ENCODE measurements at places on chromosomes 3 and 15.

- DNase-seq: no peak
Observed at GRCh38 chr3:106251160-106251892, 382.5 kb upstream of the CBLB start.

GRCh38 chr15:79572691-79573404 lies 140.7 kb downstream of the MINAR1 start:
- DNase-seq: no peak

- DNase-seq: no peak
Observed at GRCh38 chr3:34920806-34921205, 718.5 kb upstream of the ARPP21 start.

GRCh38 chr15:68175526-68175925 lies 29.6 kb downstream of the CALML4 start:
- no peak for DNase-seq

- no peak for DNase-seq
Observed at GRCh38 chr3:129119365-129120100, 2.1 kb downstream of the RAB43 start.

GRCh38 chr3:193554811-193555210 lies at the start of gene ATP13A4:
ATP13A4 (minus strand) TSS chr3:193554895; CDS start chr3:193554799, 96 bp downstream.
- no peak for DNase-seq

GRCh38 chr3:194030372-194030771 lies 105.6 kb upstream of the HES1 start:
- DNase-seq: no peak

DNA sequence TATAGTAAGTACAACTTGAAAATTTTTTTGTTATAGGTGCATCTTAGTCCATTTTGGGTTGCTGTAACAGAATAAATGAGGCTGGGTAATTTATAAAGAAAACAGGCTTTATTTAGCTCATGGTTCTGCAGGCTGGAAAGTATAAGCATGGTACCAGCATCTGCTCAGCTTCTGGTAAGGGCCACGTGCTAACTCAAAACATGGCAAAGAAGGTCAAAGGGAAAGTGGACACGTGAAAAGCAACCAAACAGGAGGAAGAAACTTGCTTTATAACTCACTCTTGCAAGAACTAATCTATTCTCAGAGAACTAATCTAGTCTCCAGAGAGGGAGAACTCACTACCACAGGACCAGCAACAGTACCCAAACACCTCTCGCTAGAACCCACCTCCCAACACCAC lies 9.1 kb downstream of the HDGFL3 start:
- DNase-seq: no peak

DNA sequence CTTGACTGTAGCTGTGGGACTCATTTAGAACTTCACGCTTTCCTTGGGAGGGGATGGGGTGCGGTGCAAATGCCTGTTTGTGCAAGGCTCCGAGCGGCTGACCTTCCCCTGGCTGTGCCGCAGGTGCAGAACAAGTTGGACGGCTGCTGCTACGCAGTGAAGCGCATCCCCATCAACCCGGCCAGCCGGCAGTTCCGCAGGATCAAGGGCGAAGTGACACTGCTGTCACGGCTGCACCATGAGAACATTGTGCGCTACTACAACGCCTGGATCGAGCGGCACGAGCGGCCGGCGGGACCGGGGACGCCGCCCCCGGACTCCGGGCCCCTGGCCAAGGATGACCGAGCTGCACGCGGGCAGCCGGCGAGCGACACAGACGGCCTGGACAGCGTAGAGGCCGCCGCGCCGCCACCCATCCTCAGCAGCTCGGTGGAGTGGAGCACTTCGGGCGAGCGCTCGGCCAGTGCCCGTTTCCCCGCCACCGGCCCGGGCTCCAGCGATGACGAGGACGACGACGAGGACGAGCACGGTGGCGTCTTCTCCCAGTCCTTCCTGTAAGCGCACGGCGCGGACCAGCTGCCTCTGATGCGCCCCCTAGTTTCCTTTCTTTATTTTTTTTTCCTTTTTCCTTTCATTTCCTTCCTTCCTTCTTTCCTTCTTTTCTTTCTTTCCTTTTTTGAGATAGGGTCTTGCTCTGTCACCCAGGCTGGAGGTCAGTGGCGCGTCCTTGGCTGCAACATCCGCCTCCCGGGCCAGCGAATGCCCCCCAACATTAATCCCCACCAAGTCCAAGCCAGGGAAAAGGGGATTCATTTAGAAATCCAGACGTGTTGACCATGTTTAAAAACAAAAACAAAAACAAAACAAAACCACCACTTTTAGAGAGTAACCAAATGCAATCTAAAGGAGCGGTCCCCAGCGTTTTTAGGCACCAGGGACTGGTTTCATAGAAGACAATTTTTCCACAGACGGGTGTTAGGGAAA lies 42.7 kb downstream of the EIF2AK4 start:
- DNase-seq: no peak

DNA sequence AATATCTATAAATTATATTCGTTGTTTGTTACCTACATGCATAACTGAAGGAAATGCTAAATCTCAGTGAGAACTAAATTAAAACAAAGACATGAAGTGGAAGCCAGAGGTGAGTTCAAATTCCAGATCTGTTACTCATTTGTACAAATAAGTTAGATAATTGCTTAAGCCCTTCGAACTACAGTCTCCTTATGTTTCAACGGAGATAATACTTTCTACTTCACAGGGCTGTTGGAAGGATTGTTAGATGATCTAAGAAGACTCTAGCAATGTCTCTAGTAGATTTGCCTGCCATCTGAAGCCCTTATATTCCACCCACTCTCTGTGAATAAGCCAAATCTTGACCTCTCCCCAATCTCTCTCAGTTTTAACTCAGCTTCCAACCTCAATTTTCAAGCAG lies 125.8 kb downstream of the P2RY1 start:
- DNase-seq: no peak

GRCh38 chr3:129315223-129315997 lies 36.7 kb downstream of the HMCES start:
- DNase-seq: no peak

GRCh38 chr15:40235201-40235885 lies 3.5 kb upstream of the PAK6 start:
- no peak for DNase-seq

- no peak for DNase-seq
Observed at GRCh38 chr3:43515208-43515917, 106.4 kb downstream of the ANO10 start.

- no peak for DNase-seq
Observed at GRCh38 chr15:46297766-46298165, 662.9 kb downstream of the SQOR start.

DNA sequence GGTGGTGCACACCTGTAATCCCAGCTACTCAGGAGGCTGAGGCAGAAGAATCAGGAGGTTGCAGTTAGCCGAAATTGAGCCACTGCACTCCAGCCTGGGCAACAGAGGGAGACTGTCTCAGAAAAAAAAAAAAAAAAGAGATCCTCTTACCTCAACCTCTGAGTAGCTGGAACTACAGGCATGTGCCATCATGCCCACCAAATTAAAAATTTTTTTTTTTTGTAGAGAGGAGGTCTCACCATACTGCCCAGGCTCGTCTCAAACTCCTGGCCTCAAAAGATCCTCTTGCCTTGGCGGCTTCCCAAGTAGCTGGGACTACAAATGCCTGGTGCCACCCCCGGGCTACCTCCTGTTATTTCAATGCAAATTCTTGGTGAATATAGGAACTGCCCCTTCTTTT lies 1.5 kb downstream of the UMPS start:
- DNase-seq: no peak

GRCh38 chr3:132288357-132288756 lies 28.9 kb upstream of the ACP3 start:
- DNase-seq: no peak

- no peak for DNase-seq
Observed at GRCh38 chr3:49413338-49413734, 1.1 kb downstream of the TCTA start.

- DNase-seq: no peak
Observed at GRCh38 chr15:58877999-58878825, 55.3 kb downstream of the SLTM start.

- no peak for DNase-seq
Observed at GRCh38 chr15:68674975-68675374, 96.2 kb downstream of the CORO2B start.

- DNase-seq: no peak
Observed at GRCh38 chr3:21620511-21621155, 130.4 kb downstream of the ZNF385D start.

GRCh38 chr3:178485756-178486155 lies 50.5 kb upstream of the KCNMB2 start:
- DNase-seq: no peak

GRCh38 chr3:62632510-62633294 lies 242.5 kb downstream of the CADPS start:
- DNase-seq: no peak

- no peak for DNase-seq
Observed at GRCh38 chr3:14801031-14801430, 17.7 kb upstream of the FGD5 start.

DNA sequence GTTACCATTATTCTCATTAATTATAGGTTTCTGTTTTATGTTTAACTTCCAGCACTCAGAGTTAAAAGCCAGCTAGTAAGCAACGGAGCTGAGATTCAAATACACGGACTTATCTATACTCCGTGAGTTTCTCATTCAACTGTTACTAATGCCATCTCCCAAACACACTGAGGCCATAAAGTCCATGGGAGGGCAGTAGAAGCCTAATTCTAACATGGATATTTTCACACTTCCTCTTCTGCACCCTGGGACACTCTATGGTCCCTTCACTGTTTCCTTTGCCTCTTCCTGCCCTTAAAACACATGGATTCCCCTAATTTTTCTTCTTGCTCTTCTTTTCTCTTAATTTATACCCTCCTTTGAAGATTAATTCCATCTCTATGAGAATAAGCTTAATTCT lies 245.0 kb downstream of the KLF13 start:
- no peak for DNase-seq

GRCh38 chr3:51962854-51963530 lies 4.3 kb downstream of the PCBP4 start:
- DNase-seq: no peak
